ENCODE measurements at places on chromosomes 5 and 9.

DNA sequence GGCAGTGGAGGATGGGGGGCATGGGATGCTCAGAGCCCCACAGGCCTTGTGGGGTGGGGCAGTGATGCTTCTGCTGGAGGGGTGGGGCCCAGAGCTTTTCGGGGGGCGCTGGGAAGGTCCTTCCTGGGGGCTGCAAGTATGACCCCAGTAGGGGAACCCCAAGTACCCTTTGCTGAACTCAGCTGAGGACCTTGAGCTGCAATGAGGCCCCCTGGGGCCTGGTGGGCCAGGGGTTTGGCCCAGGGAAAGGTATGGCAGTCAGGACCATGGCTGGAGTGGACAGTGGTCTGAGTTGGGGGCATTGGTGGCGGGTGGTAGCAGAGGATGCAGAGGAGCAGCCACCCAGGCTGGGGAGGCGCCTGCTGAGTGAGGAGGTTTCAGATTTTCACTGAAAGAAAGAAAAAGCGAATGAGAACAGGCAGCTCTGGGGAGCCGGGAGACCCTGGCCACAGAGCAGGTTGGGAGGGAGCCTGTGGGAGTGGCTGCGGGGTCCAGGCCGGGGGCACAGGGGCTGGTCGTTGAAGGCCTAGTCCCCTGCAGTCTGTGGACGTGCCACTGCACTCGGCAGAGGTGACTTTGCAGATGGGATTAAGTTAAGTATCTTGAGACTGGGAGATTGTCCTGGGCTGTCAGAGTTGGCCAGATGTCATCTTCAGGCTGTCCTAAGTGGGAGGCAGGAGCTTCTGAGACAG, 19.2 kb downstream of the WNK2 start:
- DNase-seq, result no peak

DNA sequence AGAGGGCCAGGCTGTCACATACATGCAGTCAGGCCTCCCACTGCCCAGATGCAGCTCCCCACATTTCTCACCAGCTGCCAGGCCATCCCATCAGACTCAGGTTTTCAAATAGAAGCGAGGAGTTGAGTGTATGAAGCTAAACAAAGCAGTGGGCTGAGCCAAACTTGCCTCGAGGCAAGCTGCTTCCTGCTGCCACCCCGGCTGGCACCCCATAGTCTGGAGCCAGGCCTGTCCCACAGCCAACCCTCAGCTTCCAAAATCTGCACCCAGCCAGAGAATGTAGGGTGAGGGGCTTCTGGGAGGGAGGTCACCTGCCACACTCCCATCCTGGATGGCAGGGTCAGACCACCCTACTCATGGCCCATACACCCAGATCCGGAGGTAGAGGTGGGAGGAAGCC, 22.3 kb upstream of the ALDH1B1 start:
- DNase-seq, result no peak

GRCh38 chr9:28707616-28708015, 1134.3 kb upstream of the C9orf72 start:
- DNase-seq, result no peak

- no peak for DNase-seq
Observed at GRCh38 chr5:148815578-148815977, 10.8 kb upstream of the ADRB2 start.

GRCh38 chr9:79984429-79985067, 412.8 kb downstream of the TLE4 start:
- no peak for DNase-seq

GRCh38 chr5:165035520-165035919, 1530.1 kb downstream of the MAT2B start:
- no peak for DNase-seq

DNA sequence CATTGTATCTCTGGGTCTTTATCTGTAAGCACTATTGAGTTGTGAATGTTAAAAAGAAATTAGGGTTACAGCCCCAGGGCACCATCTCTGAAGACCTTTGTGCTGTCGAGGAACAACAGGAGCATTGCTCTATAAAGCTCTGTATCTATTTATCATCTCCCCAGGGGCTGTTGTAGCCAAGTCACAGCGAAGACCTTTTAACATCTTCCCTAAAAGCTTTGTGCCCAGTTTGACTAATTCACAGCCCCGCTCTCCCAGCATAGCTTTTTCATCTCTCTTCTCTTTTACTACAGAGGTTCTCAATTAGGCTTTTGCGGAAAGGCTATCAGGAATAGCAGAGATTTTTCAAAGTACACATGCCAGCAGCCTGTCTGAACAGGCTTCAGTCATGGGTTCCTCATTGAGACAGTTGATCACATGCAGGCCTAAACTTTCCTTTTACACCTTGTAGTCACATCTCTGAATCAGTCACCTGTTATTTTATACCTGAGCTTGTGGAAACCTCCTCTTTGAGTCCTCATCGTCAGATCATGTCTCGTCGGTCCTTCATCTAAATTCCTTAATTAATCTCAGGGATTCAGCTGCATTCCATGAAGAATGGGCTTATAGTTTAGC, 140.5 kb downstream of the NPR3 start:
- DNase-seq, result no peak

- no peak for DNase-seq
Observed at GRCh38 chr5:94746731-94747124, 128.3 kb downstream of the SLF1 start.

DNA sequence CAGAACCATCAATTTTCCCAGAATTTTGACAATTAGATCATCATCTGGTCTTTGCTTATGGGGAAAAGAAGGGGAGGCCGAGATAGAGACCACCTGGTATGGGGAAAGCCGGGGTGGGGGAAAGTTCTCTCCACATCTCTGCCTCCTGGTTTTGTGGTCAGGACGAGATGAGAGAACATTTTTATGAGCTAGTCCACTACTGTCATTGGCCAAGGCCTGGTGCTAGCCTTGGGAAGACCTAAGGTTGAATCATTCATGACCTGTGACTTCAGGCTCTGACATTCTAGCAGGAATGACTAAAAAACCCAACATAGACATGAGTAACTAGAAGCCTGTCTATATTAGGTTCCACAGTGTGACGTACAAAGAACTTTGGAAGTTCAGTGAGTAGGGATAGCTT, 135.2 kb downstream of the PTTG1 start:
- peak; percentile 25 for DNase-seq
